Cortex of kidney (tissue), 1 donor: ENCODE measurements at places on chromosomes 12 and 14.

DNA sequence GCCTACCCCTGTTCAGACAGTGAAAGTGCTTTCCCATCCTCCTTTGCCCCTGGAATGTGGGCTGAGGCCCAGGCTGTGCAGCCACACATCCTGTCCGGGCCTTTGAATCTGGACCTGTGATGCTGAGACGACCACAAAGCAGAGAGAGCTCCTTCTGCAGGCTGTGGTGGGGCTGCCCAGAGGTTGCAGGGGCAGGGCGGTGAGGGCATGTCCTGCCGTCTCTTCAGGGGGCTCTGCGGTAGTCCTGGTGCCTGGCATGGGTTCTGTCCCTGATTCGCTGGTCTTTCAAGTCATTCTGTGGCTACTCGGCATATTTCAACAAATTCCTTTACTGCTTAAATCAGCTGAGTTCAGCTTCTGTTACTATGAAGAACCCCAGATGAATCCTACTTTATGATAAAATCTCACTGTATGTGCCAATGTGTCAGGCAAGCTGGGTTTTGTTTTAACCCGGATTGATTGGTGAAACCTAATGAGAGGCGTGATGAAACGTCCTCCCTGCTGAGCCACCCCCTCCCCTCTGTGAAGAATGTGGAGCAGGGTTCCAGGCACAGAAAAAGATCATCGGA lies 63.4 kb upstream of the DICER1 start:
- no peak for DNase-seq

DNA sequence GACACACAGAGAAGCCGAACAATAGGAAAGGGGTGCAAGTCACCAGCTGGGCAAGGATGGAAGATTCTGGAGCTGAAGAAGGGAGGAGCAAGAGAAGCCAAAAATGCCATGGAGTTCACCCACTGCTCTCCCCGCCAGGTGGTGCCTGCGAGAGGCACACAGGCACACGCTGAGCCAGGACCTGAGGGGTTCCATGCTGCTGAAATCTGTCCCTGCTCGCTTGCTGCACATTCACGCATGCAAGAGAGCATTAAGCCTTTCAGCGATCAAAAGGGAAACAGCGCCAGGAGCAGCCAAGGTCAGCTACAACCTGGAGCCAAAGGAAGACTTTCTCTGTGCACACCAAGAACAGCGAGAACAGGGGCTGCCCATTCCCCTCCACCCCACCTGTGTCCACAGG lies 104.1 kb downstream of the ANO2 start:
- DNase-seq, result no peak

DNA sequence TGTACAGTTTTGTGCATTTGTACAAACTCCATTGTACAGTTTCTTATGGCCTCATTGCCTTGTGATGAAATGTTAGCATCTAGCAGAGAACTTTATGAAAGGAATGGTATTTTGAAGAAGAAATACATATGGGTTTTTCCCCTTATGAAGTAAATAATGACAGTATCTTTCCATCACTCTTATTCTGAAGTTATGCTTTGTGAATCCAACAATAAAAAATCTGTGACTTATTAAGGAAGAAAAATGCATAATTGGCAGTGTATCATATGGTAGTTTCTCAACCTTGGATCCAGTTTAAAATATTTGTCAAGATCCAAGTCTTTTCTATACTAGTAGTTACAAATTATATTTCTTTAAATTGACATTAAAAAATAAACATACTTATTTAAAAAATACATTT lies 859.1 kb upstream of the FLRT2 start:
- DNase-seq, result no peak

GRCh38 chr12:53991077-53991460 lies 6.1 kb downstream of the HOXC10 start:
- no peak for DNase-seq

DNA sequence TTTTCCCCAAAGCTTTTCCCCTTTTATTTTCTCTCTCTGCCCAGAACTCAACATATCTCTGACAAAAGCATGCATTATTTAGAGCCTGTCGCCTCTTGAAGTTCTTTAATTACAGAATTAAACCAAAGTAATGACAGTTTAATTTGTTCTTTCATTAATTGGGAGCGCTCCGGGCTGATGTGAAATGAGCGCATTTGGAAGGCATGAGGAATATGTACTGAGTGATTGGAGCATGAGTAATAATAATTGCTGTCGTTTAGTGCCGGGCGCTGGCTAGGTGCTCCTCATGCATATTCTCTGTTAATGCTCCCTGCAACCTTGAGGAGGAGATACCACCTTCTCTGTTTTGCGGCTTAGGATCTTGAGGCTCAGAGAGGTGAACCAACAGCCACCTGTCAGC lies 120.5 kb downstream of the SLC25A47 start:
- DNase-seq, result no peak

GRCh38 chr14:100904307-100905087 lies 975 bp upstream of the RTL1 start:
- no peak for DNase-seq

- DNase-seq, result no peak
Observed at GRCh38 chr12:104494137-104494792, 37.5 kb downstream of the CHST11 start.

- DNase-seq, result no peak
Observed at GRCh38 chr12:53791735-53792326, 40.1 kb upstream of the CISTR start.

GRCh38 chr12:125744201-125744600 lies 679.0 kb downstream of the AACS start:
- DNase-seq, result no peak

GRCh38 chr14:104975481-104976197 lies 2.5 kb downstream of the AHNAK2 start:
- DNase-seq, result no peak

DNA sequence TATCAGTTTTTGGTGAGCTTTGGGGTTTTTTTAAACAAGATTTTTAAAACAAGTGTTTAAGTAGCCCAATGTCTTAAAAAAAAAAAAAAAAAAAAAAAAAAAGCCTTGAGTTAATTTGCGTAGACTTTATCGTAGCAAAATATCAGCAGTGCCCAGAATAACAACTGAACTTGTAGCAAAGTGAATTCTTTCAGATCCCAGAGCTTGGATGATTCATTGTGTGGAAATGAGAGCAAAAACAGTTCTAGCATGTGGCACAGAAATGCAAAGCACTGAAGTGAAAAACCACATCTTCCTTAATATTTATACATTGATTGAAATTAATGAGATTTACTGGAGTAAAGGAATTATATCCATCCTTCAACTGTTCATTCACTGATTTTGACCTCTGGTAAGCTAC lies 258.1 kb downstream of the EGLN3 start:
- no peak for DNase-seq

DNA sequence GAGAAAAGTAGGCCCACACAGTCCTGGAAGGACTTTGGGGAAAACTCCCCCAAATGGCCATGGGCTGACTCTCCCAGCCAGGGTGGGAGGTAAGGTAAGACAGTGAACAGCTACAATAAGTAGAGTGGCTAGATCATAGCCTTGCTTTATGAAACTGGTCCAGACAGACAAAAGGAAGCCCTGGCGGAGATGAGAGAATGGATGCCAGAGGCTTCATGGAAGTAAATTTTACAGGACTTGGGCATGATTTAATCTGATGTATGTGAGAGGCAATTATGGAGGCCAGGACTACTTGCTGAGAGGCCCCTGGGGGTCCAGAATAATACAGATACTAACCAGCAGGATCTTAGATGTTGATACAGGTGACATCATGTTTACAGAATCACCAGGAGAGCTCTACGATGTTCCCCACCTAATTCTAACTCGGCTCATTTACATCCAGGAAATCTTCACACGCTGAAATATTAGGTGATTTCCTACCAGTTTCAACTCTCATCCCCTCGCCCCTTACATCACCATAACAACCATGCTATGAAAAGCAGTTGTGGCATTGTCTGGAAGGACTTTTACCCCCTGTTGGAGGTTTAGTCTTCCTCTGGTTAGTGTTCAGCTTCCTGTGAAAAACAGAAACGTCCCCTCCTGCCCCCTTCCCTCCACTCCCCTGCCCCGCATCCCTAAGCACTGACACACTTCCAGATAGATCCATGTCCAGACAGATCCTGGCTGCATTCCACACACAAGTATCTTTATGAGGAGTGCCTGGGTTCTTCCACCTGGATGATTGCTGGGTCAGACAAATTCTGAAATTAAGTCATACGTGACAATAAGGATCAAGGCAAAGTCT lies 39.5 kb upstream of the NT5DC3 start:
- DNase-seq, result no peak

- no peak for DNase-seq
Observed at GRCh38 chr12:107254258-107254856, 161.0 kb upstream of the CRY1 start.

GRCh38 chr12:117890137-117890536 lies 78.7 kb downstream of the KSR2 start:
- no peak for DNase-seq

DNA sequence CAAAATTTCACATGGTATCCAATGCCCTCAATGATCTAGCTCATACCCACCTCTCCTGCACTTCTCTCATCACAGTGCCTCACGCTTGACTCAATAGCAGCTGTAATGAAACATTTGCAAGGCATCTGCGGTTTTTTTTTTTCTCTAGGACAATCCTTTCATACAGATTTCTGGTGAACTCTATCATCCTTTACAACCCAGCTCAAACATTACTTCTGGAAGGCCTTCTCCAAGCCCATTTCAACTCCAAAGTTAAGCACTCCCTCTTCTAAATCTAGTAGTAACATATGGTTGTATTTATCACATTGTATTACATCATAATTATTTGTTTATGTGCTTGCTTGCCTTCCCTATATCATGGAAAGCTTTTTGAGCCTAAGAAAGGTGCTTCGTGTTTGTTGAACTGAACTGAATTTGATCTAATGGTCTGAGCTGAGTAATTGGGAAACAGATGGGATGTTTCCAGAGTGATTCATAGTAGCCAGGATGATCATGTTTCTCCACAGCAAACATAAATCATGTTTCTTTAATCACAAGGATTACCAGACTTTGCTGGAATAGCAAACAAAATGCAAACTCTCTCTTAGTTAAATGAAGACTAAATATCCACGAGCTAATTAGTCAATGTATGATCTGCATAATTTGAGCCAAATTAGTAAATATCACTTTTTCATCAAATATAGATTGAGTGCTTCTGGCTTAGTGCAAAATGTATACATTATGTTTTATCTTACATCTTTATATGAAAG lies 14.3 kb downstream of the CFL2 start:
- DNase-seq, result no peak

DNA sequence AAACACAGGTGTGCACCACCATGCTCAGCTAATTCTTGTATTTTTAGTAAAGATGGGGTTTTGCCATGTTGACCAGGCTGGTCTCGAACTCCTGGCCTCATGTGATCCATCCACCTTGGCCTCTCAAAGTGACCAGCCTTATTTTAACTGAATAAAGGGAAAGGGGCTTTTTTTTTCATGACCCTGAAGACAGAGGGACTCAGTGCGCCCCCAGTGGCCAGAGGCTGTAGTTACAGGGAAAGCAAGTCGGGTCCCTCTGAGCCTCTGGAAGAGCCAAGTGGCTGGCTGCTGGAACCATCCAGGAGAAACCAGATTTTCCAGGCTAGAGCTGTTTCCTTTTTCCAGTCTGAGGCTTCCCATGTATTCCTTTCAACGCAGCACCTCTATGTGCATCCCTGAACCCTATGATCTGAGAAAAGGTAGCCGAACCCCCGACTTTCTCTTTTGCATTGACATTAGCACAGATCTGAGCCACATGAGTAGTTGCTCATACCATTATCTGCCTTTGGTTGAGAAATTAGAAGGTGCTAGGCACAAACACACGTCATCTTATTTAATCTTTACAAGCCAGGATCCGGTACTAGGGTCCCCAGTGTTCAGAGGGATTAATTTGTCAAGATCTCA lies 342.7 kb downstream of the CACNA1C start:
- no peak for DNase-seq

GRCh38 chr12:7129287-7129871 lies 690 bp upstream of the RBP5 start:
- DNase-seq, result no peak

DNA sequence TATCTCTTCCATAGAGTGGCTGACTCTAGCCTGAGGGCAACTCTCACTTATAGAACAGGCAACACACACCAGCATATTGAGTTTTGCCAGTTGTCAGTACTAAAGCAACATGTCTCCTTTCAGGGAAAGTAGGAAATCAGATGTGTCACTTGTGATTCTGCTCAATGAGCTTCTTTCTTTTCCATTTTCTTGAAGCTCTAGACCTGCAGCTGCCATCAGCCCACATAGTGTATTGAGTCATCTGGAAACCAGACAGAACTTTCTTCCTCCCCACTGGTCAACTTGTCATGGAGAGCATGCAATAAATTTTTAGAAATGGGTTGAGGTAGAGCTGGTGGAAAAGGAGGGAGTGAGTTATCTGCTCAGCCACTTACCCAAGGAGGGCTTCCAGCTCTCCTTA lies 209.0 kb upstream of the PLEKHG7 start:
- no peak for DNase-seq

DNA sequence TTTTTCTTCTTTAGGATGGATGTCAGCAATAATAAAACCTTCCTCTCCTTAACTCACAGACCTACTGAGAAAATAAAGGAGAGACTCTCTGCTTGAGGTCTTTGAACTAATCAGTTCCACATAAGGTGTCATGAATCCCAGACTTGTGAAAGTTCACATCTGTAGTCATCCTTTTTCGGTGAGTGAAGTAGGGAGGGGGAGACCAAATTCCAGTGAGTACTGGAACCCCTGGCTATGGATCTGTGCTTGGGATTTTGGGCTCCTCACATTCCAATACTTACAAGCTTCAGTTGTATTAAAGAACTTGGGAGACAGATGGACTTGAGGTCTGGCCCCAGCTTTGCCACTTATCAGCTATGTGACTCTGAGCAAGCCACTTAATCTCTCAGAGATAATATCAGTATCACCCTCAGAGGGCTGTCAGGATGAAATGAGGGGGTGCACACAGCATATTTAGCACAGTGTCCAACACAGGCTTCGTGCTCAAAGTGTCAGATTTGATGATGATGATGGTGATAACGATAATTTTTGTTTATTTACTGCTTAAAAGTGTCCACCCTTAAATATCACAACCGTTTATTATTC lies 34.8 kb upstream of the APPL2 start:
- DNase-seq, result no peak

DNA sequence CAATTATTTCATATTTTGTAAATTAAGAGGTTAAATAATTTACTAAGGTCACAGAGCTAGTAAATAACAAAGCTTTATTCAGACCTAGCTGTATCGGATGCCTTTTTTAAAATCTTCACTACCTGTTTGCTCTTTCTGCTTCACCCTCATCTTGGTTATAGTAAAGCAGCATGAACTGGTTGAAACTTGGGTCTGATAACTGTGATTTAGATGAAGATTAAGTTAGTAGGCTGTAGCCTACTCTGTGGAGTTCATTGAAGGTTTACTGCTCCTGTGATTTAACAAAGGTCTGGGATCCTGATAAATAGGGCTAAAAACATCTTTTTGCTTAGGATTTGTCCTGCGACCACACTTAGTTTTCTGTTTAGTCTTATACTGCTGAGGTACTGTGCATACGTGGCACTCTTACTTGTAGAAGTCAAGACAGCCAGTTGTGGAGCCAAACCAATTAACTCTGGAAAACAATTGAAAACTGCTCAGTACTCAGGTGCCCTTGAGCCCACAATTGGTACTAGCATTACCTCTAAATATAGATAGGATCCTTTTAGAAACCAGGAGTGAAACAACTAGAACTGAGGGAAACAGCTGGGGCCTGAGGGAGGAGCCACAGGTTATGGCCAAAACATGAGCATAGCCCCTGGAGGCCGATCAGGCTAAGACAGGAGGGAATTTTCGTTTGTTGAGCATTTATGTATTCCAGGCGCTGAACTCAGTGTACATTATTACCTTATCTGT lies 2.3 kb downstream of the SPATS2 start:
- no peak for DNase-seq
